Stimulated activated CD8-positive, alpha-beta memory T cell treated with anti-CD3 and anti-CD28 coated beads, Interleukin-15, amount 100 ng/mL, for 4 hours (primary cell): ENCODE measurements at places on chromosomes 7 and 10.

- DNase-seq, result no peak
These were observed 118.0 kb upstream of the PFKP start for GRCh38 chr10:2949221-2949947.

- DNase-seq, result no peak
These were observed 176.9 kb upstream of the COL1A2 start for GRCh38 chr7:94217766-94218165.

GRCh38 chr7:124033095-124033806 lies 384 bp upstream of the TMEM229A start:
- no peak for DNase-seq

DNA sequence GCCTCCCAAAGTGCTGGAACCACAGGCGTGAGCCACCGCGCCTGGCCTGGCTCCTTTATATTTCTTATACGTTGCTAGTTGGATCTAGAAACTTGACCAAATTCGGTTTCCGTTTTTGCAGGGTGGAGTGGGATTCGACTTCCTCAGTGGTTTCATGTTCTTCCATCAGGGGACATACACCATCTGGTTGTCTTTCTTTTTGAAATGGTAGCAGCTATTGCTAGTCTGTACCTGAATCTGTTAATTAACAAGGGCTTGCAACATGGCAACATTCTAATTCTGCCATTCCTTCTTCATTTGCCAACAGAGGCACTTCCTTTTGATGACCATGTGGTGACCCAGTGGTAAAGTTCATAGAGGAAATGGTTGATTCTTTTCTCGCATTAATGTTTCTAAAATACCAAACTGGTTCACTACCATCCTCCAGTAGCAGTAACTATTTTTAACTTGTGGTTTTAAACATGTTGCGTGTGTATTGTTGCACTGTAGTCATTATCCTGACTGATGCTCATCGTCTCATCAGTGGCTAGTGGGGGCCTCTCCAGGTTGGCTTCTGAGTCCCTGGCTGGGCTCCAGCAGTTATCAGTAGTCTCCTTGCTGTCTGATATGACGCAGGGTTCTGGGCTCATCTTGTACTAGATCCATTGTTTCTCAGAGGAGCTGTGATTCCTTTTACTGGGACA lies 159.2 kb downstream of the RGS10 start:
- DNase-seq, result no peak

DNA sequence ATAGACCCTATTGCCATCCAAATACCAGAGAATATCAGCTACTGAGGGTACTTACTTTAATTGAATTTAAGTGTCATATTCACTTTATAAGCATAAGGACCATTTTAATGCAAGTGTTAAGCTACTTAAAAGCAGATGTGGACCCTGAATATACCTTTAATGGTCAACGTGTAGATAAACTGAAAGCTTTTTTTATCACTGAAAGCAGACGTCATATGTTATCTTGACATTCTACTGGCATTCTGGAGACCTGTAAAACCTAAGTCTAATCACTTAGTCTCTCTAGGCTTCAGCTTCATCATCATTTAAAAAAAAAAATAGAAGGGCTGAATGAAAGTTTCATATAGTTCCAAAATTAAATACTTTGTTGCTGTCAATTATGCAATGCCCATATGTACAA lies 116.5 kb downstream of the ELAPOR2 start:
- DNase-seq, result no peak

DNA sequence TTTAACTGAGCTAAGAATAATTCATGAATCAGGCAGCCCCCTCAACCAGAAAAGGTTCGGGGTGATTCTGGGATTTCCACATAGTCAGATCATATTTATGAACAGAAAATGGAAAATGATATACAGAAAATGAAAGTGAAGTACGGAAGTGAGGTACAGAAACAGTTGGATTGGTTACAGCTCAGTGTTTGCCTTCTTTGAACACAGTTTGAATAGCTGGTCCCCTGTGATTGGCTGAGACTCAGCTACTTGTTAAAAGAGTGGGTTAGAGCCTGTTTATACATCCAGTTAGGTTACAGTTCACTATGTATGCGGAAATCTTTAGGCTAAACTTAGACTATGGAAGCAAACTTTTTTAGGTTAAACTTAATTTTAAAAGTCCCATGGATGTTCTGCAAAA lies 511.7 kb downstream of the PLXDC2 start:
- no peak for DNase-seq

GRCh38 chr10:31947144-31947926 lies 18.7 kb upstream of the ARHGAP12 start:
- no peak for DNase-seq

DNA sequence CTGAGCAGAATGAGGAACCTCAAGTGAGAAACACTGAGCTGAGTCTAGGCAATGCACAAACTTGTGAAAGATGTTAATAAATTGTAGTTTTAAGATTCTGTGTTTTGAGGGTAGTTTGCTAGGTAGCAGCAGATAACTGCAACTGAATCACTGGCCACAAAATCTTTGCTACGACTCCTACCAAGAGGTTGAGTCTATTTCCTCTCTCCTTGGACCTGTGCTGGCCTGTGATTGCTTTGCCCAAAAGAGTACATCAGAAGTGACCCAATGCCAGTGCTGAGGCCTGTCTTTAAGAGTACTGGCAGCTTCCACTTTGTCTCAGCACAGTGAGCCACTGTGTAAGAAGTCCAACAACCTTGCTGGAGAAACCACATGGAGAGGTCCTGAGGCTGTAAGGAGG lies 11.9 kb upstream of the TSPAN13 start:
- no peak for DNase-seq

DNA sequence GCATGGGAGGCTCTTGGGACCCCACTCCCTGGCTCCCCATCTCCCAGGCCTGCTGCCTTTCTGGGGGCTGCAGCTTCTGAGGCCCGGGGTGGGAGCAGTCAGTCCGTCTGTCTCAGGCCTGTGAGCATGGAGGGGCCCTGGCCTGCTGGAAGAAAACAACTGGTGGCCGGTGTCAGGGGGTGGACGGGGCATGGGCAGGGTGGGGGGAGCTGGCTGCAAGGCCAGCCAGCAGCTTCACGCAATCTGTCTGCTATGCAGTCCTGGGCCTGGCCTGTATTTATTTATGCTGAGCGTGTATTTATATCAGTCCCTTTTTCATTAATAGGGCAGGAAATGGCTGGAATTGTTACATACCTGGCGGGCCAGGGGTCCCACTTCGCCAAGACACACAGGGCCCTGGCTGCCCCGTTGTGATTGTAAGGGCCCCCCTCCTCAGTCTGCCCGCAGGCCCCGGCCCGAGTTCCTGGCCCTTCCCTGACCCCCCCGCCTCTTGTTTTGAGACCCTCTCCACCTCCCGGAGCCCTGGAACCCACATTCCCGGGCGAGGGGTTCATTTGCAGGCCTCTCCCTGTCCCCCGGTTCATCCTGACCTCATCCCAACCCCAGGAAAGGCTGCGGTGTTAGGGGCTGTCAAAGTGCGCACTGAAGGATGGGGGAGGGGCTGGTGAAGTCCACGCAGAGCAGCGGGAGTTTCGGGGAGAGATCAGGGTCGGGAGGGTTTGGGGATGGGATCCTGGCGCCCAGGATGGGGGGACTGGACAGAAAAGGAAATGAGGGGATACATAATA lies 8.2 kb downstream of the TMEM270 start:
- no peak for DNase-seq

- DNase-seq, result no peak
These were observed 8.3 kb downstream of the COBL start for GRCh38 chr7:51308265-51308664.

- DNase-seq, result no peak
These were observed 90.8 kb downstream of the EGFR start for GRCh38 chr7:55109404-55110167.

DNA sequence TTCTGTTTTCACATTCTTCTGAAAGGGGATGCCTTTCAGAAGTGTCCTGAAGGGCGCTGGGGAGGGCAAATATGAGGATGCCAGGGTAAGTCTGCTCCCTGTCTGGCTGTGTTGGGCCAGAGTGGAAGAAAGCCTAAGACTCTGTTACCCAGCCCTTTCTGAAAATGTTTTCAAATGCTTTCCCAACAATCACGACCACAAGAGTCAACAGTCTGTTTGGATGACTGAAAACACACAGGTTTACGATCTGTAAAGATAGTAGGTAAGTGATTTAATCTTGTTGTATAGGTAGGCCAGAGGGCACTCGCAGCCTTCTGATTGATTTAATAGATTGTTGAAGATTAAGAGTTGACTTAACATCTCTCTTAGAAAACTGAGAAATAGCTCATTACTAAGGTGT lies 13.2 kb downstream of the SGPL1 start:
- DNase-seq, result no peak

DNA sequence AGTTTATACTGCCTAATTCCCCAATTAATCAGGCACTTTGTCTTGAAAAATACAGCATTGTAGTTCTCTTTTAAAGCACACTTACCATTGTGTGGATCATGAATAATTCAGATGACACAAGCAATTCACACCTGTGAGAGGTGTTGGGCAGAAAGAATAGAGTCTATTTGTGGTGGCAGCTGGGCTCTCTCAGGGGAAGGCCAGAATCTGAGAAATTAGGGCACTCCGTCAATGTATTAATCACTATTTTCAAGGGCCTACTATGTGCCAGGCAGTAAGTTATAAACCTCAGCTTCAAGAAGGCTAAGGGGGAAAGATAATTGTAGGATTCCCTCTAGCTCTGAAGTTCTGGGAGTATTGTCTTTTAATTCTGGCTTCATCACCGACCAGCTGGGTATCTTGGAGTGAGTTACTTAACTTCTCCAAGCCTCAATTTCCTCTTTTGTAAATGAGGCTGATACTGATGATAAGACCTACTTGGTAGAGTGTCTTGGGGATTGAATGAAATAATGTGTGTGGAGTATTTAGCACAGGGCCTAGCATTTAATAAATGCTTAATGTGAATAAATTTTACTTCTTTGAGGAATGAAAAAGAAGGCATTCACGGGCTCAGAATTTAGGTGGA lies 2.5 kb downstream of the CHN2 start:
- no peak for DNase-seq

DNA sequence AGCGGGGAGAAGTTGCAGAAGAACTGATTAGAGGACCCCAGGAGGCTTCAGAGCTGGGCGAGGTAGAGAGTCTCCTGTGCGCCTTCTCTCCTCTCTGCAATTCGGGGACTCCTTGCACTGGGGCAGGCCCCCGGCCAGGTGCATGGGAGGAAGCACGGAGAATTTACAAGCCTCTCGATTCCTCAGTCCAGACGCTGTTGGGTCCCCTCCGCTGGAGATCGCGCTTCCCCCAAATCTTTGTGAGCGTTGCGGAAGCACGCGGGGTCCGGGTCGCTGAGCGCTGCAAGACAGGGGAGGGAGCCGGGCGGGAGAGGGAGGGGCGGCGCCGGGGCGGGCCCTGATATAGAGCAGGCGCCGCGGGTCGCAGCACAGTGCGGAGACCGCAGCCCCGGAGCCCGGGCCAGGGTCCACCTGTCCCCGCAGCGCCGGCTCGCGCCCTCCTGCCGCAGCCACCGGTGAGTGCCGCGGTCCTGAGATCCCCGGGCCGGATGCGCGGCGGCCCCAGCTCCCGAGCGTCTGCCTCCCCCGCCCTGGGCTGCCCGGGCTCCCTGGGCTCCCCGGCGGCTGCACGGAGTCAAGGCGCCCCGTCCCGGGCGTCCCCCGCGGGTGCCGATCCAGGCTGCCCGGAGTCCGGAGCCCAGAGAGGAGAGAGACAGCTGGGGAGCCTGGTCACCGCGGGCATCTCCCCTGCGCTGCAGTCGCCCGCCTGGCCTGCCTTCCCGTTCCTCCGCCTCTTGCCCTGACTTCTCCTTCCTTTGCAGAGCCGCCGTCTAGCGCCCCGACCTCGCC lies at the start of gene PLAU:
Gene PLAU (plus strand): TSS at position 369 of the 789 bp plus-strand sequence. CDS start 424 bp downstream, outside the sequence.
- DNase-seq, result no peak

- DNase-seq, result no peak
These were observed 602.7 kb upstream of the SORCS1 start for GRCh38 chr10:107767185-107767584.

DNA sequence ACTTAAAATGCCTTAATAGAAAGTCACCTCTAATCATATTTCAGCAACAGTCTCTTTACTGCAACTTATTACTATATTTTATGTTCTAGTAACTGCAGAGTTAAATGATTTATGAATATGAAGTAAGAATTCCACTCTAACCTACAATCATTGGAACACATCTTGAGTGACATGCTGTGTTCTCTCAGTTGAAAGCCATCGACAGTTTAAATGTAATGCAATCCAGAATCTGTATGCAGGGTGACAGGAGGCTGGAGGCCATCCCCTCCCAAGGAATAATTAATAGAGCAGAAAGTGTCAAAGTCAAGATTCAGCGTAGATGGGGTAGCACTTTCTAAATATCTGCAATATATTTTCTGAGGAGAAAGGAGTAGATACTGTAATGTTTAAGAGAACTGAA lies 590.3 kb upstream of the SORCS1 start:
- no peak for DNase-seq

DNA sequence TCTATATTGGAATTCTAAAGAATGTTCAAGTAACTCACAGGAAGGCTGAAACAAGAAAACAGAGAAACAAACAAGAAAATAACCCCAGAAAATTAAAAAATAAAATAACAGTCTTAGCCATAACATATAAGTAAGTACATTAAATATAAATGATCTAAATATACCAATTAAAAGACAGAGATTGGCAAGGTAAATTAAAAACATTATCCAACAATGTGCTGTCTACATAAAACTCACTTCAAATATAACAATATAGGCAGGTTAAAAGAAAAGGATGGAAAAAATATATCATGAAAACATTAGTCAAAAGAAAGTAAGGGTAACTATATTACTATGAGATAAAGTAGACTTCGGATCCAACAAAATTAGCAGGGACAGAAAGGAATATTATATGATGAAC lies 98.1 kb upstream of the NANOS1 start:
- no peak for DNase-seq

GRCh38 chr7:5274441-5274840 lies 8.3 kb upstream of the SLC29A4 start:
- no peak for DNase-seq

GRCh38 chr10:112963835-112964234 lies 13.8 kb downstream of the TCF7L2 start:
- DNase-seq, result no peak

DNA sequence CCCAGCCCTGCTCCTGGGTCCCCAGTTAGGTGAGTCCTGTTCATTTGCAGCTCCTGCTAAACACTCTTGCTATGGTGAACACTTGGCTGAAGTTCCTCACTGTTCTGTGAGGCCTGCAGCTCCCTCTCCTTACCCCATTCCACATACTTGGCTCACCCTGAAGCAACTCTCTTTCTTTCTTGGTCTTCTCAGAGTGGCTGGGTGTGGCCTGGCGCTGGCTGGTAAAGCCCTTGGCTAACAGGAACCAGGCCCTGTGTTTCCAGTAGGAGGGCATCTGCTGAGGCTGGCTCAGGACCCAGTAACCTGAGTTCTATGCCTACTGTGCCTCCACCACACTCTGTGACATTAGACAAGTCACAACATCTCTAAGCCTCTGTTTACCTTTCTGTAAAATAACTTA lies 53.1 kb upstream of the COL13A1 start:
- no peak for DNase-seq
